Keratinocyte (primary cell): ENCODE measurements at places on chromosomes 11 and 22.

DNA sequence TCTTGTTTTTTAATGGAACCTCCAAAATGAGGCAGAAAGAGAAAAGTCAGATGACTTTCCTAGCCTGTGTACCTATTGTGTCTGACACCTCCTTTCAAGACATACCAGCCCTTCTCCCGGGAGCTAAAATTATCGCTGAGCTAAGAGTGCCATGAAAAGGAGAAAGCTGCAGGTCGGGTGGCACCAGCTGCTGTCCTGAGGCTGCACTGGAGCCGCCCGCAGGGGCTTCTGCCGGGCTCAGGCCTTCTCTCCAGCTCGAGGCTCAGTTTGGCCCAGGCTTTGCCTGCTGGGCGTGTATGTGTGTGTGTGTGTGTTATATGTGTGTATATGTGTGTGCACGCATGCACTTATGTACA, 27.7 kb upstream of the RAB1B start:
- DNase-seq, result no peak

- DNase-seq, result no peak
These were observed 61.8 kb upstream of the WNT7B start for GRCh38 chr22:46038516-46039430.

DNA sequence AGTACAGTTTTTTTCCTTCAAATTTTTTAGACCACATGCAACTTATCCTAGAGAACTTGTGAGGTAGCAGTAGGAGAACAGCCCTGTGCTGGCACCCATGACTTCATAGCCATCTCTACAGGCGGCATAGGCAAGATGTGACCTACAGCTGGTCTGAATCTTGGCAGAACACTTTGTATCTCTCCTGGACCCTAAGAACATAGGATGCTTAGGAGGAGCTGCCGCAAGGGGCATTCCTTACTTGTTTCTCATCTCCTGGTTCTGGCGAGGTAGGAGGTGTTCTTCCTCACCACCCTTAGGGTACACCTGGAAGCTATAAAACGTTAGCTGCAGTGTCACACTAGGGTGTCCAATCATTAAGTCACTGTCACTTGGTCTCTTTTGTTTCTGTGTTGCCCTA, 16.4 kb downstream of the CWC15 start:
- no peak for DNase-seq

DNA sequence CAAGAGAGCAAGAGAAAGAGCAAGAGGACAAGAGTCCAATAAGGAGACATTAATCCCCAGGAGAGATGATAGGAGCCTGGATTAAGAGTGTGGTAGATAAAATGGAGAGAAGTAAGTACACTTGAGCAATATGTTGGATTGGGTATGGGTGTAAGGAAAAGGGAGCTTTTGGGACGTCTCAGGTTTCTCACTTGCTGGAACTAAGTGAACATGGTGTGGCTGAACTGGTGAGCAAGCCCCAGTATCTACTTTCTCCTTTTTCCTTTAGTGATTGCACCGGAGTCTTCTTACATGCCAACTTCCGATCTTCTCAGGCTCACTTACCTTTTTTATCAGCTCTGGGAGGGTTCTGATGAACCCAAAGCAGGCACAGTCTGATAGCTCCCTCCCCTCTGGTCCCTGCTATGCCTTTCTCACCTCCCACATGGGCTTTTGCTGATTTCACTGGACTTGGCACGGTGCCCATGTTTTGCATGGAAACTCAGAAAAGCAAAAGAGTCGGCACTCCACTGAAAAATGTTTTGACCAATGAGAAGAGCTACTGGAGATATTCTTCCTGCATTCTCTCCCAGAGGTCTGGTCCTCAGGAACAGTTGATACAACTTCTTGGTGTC, 14.5 kb upstream of the APLNR start:
- DNase-seq, result no peak

DNA sequence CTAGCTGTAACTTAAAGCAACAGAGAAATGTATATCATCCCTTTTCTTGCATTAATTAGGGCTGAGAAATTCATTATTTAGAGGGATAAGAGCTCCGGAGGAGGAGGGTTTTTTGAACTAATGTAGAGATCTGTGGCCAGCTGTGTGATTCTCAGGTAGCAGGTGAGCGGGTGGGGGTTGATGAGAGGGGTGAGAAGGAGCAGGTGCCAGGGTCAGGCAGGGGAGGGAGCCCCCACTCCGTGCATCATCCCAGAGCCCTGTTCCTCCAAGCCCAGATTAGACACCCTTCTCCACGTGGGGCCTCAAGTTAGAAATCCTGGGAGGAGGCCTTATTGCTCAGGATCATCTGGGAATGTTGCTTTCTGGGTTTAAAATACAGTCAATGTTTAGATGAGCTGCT, 24.9 kb downstream of the ZBTB16 start:
- no peak for DNase-seq

GRCh38 chr11:123560006-123560405, 94.4 kb downstream of the SCN3B start:
- no peak for DNase-seq
